Stimulated activated CD8-positive, alpha-beta memory T cell treated with anti-CD3 and anti-CD28 coated beads, Interleukin-2, amount 100 ng/mL, for 1 hour (primary cell): ENCODE measurements at places on chromosomes 2 and 18.

DNA sequence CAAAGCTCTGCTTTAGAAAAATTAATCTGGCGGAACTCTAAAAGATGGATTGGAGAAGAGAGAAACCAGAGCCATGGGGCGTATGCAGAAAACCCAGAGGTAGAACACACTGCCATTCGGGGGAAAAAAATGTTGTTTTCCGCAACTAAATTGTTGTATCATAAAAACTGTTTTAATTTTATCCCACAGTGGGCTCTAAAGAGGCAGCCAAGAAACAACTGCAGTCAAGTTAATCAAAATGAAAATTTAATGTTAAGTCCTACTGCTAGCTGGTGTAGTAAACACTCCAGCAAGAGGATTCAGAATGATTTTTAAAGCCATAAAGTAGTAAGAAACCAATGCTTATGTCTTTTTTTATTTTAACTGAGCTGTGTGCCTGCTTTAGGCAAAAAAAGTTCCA, 69.1 kb downstream of the GAREM1 start:
- no peak for DNase-seq

DNA sequence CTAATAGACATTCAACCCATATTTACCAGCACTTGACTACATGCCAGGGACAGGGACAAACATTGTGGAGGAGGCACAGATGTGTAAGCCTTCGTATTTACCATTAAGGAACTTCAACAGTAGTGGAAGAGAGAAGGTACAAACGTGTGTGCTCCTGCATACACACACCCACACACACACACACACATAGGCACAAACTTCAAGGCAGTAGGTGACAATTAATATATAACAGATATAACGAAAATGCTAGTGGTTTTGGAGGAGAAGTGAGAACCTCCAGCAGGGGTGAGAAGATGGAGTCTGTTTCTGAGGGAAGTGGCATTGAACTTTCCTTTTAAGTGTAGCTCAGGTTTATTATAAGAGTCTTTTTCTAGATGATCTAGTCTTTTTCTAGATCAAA, 231.1 kb downstream of the SETBP1 start:
- no peak for DNase-seq

GRCh38 chr2:67516362-67516761, 119.2 kb downstream of the ETAA1 start:
- DNase-seq: no peak

DNA sequence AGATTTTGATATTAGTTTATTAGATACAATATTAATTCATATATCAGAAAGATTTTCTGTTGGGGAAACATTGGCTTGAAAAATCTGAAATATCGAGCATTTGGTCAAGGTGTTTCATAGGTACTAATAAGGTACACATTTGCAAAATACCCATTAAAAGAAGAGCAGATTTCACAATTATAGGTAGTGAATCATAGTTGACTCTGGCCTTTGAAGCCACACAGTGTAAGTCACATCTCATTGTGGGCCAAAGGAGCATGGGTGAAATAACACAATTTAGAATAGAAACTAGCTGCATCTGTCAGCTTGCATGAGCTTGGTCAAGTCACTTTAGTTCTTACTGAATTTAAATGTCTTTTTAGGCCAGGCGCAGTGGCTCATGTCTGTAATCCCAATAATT, 4.9 kb downstream of the KDM3A start:
- no peak for DNase-seq

DNA sequence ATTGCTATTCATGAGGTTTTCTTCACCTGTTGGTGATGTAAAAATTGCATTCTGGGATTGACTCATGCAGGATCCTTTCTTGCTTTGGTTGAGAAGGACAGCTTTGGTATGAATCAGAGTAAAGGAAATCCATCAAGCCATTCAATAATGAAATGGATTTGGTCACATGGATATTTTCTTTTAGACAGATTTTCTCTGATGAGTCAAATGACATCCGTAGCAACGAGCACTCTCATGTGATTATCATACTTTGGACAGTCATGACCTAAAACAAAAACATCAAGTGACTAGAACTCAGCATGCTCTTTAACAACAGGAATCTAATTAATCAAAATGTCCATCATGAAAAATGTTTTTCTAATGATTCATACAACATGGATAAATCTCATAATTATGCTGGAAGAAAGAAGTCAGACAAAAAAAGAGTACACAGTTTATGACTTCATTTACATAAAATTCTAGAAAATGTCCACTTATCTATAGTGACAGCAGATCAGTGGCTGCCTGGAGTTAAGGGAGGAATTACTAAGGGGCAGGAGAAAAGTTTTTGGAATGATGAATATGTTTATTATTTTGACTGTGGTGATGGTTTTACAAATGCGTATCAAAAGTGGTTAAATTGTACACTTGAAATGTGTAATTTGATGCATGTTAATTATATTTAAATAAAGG, 30.7 kb downstream of the TRAK2 start:
- DNase-seq: no peak

DNA sequence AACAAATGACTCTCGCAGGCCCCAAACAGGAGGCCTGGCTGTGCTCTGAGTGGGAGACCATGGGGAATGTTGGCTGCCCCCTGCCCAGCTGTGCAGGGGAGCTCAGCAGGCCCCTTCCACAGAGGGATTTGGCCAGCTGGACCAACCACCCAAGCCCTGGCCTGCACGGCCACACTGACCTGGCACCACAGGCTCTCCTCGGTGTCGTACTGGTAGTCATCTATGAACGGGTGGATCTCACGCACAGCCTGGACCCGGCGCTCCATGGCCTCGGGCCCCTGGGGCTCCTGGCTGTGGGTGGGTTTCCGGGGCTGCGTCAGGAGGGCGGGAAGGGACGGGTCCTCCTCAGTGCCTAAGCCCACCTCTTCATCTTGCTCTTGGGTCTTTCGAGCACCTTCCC, 74.5 kb downstream of the POLR1A start:
- DNase-seq: no peak

GRCh38 chr2:191749181-191749540, 71.2 kb downstream of the NABP1 start:
- no peak for DNase-seq

- DNase-seq: no peak
Measured at GRCh38 chr18:75065251-75066000, 143.5 kb downstream of the PTGR3 start.

DNA sequence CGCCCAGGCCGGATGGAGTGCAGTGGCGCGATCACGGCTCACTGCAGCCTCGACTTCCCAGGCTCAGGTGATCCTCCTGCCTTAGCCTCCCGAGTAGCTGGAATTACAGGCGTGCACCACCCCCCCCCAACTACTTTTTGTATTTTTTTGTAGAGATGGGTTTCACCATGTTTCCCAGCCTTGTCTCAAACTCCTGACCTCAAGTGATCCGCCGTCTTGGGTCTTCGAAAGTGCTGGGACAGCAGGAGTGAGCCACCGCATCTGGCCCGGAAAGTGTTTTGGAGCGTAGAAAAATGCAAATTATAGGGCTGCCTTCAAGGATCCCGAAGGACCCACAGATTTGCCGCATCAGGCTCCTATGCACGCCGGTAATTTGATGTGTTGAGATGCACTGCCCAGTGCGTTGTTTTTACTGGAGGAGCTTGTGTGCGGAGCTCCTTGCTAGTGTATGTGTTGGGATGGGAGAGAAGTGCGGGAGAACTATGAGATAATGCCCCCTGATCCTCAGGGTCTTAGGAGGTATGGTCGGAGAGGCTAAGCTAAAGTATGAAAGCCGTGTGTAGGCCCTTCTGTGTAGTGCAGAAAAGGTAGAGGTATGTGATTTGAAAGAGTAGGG, 1.2 kb upstream of the CLASP1 start:
- no peak for DNase-seq

GRCh38 chr2:85952196-85952734, 63.5 kb upstream of the ST3GAL5 start:
- DNase-seq: no peak

DNA sequence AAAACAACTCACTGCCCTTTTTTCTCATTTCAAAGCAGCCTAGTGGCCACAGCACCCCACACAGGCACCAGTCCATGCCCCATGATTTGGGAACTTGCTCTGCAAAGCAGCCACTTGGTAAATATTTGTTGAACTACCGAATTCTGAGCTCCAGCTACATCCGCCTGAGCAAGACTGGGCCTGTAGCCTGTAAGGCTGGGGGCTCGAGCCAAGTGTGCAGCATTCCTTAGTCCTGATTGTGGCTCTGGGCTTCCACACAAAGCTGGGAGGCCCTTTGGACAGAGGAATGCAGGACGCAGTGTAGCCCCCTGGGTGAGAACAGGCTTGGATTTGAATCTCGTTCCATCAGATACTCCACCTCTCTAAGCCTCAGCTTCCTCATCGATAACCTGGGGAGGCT, 88.4 kb downstream of the ACTR2 start:
- no peak for DNase-seq

- no peak for DNase-seq
Measured at GRCh38 chr2:206585335-206585734, 57.0 kb upstream of the FAM237A start.

DNA sequence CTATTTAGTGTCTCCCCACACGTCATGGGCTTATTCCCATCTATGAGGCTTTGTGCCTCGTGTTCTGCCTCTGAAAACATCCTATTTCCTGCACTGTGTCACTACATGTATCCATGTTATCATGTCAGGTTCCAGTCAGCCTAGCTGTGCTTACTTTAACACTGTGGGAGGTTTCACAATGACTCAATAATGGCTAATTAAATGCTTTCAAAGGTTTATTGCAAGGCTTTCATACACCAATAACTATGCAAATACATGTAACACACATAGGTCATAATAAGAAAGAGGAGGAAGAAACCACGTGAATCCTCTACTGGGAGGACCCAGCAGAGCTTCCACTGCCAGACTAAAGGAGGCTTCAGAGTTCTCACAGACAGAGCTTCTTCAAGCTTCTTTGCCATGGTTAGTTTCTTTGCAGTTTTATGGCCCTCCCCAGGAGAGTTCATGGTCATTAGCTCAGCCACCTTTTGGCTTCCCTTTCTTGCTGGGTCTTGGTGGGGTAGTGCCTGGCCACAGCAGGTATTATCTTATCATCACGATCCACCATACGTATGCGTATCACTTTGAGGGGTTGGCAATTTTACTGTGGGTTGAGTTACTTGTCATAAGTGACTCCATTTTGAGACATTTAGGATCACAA, 5.1 kb upstream of the COLEC12 start:
- DNase-seq: no peak

GRCh38 chr18:8416212-8417019, 192.8 kb upstream of the RAB12 start:
- no peak for DNase-seq

- no peak for DNase-seq
Measured at GRCh38 chr2:223860809-223861738, 23.7 kb upstream of the AP1S3 start.

DNA sequence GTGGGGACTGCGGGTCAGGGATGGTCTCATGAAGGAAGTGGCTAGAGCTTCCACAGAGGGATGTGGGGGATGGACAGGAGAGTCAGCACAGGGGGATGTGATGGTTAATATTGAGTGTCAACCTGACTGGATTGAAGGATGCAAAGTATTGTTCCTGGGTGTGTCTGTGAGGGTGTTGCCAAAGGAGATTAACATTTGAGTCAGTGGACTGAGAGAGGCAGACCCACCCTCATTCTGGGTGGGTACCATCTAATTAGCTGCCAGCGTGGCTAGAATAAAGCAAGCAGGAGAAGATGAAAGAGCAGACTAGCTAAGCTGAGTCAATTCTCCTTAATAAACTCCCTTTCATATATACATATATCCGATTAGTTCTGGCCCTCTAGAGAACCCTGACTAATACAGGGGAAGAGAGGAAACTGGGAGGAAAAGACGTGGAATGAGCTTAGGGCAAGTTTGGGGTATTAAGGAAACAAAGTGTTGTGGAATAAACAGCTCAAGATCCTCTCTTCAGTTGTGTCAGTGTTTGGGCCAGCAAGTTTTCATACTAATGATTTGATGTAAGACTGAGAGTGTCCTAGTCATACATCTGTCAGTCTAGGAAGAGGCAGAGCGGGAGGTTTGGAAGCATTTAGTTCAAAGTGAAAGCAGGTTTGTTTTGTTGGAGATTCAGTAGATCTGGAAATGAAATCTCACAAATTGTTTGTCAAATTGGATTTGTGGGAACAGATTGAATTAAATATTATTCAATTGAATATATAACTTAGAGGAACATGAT, 135.2 kb upstream of the NT5C1B start:
- DNase-seq: no peak

DNA sequence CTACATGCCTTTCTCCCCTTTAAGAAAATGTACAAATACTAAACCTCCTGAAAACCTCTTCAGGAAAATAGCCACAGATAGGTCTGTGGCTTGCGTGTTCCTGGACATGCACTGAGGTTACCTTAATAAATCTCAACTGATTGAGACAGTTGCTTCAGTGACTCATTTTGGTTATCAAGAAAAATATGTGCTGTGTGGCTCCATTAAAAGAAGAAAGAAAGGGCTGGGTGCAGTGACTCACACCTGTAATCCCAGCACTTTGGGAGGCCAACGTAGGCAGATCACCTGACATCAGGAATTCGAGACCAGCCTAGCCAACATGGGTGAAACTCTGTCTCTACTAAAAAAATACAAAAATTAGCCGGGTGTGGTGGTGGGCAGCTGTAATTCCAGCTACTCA, 27.1 kb downstream of the CREG2 start:
- no peak for DNase-seq

DNA sequence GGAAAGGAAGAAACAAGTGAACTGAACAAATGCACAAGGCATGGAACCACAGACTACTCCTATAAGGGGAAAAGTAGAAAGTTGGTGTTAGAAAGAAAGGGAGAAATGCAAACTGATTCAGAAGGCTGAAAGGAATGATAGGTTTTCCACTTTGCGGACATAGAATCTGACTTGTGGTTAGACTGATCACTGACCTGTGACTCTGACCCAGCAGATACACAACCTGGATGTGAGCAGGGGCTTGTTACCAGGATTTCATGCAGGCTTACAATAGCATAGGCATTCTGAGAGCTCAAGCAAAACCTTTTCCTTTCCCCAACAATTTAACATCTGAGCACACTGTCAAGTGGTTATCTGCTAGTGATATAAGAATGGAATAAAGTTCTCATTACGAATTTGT, 237.0 kb upstream of the CDH20 start:
- DNase-seq: no peak

GRCh38 chr18:4308576-4308975, 146.5 kb downstream of the DLGAP1 start:
- no peak for DNase-seq
